ENCODE measurements at places on chromosomes 1 and 21. TPM values are rescaled to one million over a fixed set of nuclear protein-coding genes. Genes with fewer than 3 reads are reported as not detected.

Gene SPRR1A
- total RNA-seq, result not detected

Gene RGL1
- total RNA-seq, result 22.4 TPM

Gene OLFML2B
- total RNA-seq, result 1.2 TPM

Gene SPRR2E
- not detected for total RNA-seq

Gene GBP6
- total RNA-seq, result under 0.01 TPM

Gene BARHL2
- not detected for total RNA-seq

Gene TFF3
- total RNA-seq, result not detected

Gene LCE1E
- total RNA-seq, result not detected

Gene TMPRSS15
- not detected for total RNA-seq

Gene FMO2
- 27.9 TPM for total RNA-seq

Gene KCNJ6
- under 0.01 TPM for total RNA-seq

Gene C8B
- not detected for total RNA-seq

Gene KIF14
- total RNA-seq, result 2.0 TPM

Gene CD101
- total RNA-seq, result under 0.01 TPM

Gene PRMT2
- total RNA-seq, result 177 TPM

Gene CFAP74
- total RNA-seq, result not detected

Gene OR2T33
- total RNA-seq, result not detected

Gene MAN1C1
- total RNA-seq, result 6.5 TPM

Gene CLCN6
- 5.0 TPM for total RNA-seq

Gene UBASH3A
- not detected for total RNA-seq

Gene AMPD1
- not detected for total RNA-seq

Gene ADORA3
- total RNA-seq, result not detected

Gene SAMD13
- total RNA-seq, result 0.77 TPM

Gene HPDL
- 0.56 TPM for total RNA-seq

Gene ERICH3
- total RNA-seq, result not detected

Gene SLAMF7
- not detected for total RNA-seq

Gene AMY1B
- total RNA-seq, result not detected

Gene CYB5RL
- 3.9 TPM for total RNA-seq

Gene SPRR3
- not detected for total RNA-seq

Gene GPR153
- total RNA-seq, result 2.1 TPM

Gene S100B
- total RNA-seq, result 0.28 TPM

Gene TSPAN2
- total RNA-seq, result 0.58 TPM

Gene ADAM30
- total RNA-seq, result not detected

Gene PTCH2
- total RNA-seq, result under 0.01 TPM

Gene NHLH1
- not detected for total RNA-seq

Gene AKNAD1
- total RNA-seq, result 0.38 TPM

Gene EIF4G3
- total RNA-seq, result 25.1 TPM

Gene BCAR3
- 35.1 TPM for total RNA-seq

Gene POU3F1
- not detected for total RNA-seq

Gene SLFNL1
- 0.28 TPM for total RNA-seq

Gene STMN1
- 21.4 TPM for total RNA-seq

Gene OLFML3
- total RNA-seq, result 7.5 TPM

Gene CCDC30
- 1.4 TPM for total RNA-seq

Gene TSPEAR
- not detected for total RNA-seq

Gene PRPF38B
- 11.5 TPM for total RNA-seq

Gene KLHDC8A
- not detected for total RNA-seq

Gene DIRAS3
- 8.2 TPM for total RNA-seq

Gene LYSMD1
- total RNA-seq, result 3.9 TPM

Gene PTPN7
- total RNA-seq, result not detected

Gene TMOD4
- total RNA-seq, result not detected

Gene GRIK3
- not detected for total RNA-seq

Gene TCHH
- total RNA-seq, result under 0.01 TPM

Gene LCE1C
- total RNA-seq, result not detected

Gene BRINP2
- under 0.01 TPM for total RNA-seq

Gene SYNC
- total RNA-seq, result 20.5 TPM

Gene CFAP298
- total RNA-seq, result 25.7 TPM

Gene REN
- total RNA-seq, result not detected

Gene MATN1
- total RNA-seq, result 0.28 TPM

Gene CAMK1G
- total RNA-seq, result 0.77 TPM

Gene DIO1
- total RNA-seq, result not detected
